ENCODE measurements at places on chromosomes 12 and 14.

GRCh38 chr14:24367514-24368211 lies at the start of gene NFATC4:
NFATC4 (plus strand) TSS chr14:24368184; CDS start chr14:24368341, 157 bp downstream.
- no peak for DNase-seq

DNA sequence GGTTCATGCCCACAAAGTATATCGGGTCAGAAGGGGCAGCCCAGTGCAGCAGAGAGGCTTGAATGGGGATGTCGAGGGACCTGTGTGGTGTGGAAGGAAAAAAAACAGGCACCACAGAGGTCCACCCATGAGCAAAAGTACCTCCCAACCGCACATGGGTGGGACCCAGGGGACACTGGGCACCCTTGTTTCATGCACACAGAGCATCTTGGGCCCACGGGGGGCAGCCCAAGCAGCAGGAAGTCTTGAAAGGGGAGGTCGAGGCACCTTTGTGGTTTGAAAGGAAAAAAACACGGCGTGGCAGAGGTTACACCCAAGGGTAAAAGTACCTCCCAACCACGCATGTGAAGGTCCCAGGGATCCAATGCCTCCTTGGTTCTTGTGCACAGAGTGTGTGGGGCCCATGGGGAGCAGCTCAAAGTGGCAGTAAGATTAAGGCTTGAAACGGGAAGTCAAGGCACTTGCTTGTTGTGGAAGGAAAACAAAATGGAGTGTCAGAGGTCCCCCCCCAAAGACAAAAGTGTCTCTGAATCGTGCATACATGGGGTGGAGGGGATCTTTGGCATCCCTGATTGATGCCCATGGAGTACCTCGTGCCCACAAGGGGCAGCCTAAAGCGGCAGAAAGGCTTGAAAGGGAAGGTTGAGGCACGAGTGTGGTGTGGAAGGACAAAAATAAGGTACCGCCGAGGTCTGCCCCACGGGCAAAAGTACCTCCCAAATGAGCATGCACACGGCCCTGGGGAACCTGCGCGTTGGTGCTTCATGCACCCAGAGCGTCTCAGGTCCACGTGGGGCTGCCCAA lies 575.5 kb downstream of the ALG10 start:
- no peak for DNase-seq

DNA sequence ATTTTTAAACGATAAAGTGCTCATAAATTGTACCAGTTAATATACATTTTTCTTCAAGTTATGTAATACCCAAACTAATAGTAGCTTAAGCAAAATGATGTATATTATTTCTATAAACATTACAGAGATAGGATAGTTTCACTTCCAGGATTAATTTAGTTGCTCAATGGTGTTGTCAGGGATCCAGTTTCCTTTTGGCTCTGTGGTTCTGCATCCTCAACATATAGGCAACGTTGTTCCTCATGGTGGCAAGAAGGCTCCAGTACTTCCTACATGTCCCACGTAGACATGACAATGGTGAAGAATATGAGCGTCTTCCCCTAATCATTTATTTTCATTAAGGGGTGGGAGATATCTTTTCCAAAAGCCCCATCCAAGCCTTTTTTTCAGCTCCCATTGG lies 60.7 kb upstream of the DCD start:
- no peak for DNase-seq

DNA sequence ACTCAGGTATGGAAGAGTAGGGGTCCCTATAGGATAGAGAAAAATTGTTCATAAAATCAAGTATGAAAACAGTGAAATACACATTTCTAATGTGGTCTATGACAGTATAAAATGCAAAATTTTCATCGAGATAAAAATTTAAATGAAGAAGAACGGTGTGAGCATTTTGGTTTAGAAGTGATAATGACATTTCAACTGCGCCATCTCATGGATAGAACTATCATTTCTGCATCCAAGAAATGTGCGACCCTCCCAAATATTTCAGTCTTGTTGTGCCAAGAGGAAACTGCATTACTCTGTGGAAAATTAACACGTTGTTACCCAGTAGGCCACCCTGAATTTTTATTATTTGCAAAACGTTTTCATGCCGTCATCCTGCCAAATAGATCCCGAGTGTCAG lies 108.8 kb downstream of the CRACR2A start:
- no peak for DNase-seq

- no peak for DNase-seq
Observed at GRCh38 chr12:58860056-58860787, 60.1 kb downstream of the LRIG3 start.

DNA sequence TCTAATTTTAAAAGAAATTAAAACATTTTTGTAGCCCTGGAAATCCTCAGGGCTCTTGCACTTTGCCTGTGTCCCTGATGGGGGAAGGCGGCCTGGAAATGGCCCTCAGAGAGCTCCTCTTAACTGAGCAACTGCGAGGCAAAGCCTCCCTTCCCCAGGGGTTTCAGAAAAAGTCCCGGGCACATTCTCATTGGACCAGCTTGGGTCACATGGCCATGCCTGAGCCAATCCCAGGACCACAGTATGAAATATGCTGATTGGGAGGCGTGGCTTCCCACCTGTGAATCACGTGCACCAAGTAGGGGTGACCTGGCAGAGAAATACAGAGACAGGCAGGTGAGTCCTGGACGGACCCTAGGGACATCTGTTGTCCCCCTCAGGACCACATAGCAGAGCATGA lies 90.4 kb upstream of the SFSWAP start:
- DNase-seq, result no peak

- no peak for DNase-seq
Observed at GRCh38 chr14:104201063-104201462, 62.7 kb downstream of the KIF26A start.

DNA sequence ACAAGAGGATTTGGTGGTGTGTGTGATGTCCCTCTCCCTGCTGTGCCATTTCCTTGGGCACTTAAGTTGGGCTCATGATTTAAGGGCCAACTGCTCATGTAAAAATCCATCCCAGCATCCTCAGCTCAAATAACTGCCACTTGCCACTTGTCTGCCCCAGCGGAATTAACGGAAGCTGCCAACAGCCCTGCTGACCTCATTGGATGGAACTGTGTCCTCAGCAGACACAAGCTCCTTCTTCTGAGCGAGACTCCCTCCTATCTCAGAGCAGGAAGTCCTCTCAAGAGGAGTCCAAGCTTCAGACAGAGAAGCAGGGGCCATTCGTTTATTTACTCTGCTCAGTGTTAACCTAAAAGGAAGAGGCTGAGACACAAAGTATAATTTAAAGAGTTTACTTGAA lies 29.6 kb upstream of the PRMT8 start:
- no peak for DNase-seq

DNA sequence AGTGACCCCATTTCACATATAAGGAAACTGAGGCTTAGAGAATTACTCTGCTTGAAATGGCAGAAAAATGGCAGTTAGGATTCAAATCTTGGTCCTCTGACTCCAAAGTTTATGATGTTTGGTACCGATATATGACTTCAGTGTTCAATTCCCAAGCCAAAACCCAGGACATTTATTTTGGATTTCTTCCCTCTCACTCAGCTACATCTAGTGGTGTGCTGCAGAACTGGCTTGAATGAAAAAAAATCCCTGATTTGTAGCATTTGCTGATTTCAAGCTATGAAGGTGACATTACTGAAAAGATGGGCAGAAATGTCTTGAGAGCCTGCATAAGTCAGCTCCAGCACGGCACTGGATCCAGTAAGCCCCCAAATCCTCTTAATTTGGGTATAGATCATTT lies 106.4 kb downstream of the EFCAB11 start:
- no peak for DNase-seq

DNA sequence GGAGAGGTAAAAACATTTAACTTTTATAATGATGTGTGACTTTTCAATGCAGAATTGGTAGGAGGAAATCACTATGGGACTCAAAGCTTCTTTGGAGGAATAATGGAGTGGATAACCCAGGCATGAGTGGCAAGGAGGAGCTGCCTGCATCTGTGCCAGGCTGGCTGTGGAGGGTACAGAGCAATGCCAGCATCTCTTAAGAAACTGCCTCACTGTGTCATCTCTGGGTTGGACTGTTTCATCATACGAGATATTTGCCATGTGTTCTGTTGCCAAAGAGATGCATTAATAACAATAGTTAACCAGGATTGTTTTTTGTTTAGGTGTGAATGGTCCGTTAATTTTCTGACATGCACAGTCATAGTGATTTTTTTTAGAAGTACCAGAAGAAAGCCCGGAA lies 183.7 kb upstream of the NTF3 start:
- DNase-seq, result no peak

GRCh38 chr14:21912367-21912766 lies 238.7 kb upstream of the OR4E1 start:
- no peak for DNase-seq

GRCh38 chr12:124916374-124917134 lies 2.1 kb upstream of the UBC start:
- peak; percentile 78 for DNase-seq

DNA sequence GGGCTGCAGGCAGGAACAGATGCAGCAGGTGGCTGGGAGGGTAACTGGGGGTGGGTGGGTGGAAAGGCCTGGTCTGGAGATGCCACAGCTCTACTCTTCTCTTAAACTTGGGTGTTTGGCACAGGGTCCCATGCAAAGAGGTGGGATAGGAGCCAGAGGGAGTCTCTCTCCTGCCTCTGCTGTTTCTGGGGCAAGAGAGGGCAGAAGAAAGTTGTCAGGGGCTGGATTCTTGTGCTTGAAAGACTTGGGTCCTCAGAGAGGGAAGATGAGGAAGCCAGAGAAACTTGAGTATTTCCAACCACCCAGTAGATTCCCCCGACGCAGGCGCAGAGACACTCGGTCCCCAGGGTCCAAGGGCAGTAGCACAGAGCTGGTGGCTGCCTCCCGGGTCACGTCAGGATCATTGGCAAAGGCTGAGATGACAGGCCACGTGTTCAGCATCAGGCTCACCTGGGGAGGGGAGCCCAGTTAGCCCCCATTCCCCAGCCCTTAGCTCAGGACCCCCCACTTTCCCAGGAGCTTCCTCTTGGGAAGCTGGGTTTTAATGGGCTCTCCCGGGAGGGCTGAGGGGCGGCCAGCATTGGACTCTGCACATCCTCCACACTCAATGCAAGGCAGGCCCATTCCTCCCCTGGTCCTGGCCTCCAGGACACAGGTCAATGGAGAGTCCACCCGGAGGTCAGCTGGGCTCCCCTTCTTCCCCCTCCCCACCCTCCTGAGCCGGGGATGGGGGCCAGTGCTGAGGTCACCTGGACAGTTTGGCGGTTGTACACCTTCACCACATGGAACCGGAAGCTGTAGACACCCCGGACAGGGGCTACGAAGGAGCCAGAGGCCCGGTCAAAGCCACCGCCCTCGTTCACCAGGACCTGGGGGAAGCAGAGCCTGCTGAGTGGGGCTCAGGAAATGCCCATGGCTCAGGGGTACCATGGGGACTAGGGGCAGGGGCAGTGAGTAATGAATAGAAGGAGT lies 1.6 kb downstream of the CBLN3 start:
- no peak for DNase-seq

- DNase-seq, result no peak
Observed at GRCh38 chr14:67480011-67480410, 8.5 kb downstream of the TMEM229B start.

- DNase-seq, result peak; percentile 84
Observed at GRCh38 chr12:67698672-67699581, 50.4 kb downstream of the DYRK2 start.

- DNase-seq, result no peak
Observed at GRCh38 chr12:124660851-124661250, 93.4 kb upstream of the NCOR2 start.

GRCh38 chr14:24613747-24614146 lies 4.3 kb upstream of the GZMH start:
- DNase-seq, result no peak

DNA sequence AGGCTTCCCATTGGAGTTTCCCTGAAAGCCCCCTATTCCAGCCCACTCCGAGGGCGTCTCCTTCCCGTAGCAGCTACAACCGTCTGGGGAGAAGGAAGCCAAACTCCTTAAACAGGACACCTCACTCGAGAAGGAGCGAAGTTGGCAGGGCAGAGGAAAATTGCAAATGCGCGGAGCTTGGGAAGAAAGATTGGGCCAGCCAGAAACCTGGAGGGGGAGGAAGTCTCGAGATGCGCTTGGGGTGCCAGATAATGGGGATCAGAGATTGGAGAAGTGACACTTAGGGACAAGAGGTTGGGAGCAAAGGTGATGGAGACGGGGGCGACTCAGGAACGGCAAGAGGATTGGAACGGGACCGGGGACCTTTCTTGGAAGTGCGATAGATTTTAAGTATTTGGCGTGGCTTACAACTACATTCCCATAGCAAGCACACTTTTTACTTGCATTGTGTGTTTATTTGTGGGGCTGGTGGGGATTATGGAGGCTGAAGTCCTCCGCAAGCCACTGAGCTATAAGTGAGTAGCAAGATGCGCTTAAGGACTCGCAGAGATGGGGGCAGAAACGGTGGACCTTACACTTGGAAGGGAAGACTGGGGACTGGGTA lies 926 bp downstream of the HRK start:
- DNase-seq, result no peak

DNA sequence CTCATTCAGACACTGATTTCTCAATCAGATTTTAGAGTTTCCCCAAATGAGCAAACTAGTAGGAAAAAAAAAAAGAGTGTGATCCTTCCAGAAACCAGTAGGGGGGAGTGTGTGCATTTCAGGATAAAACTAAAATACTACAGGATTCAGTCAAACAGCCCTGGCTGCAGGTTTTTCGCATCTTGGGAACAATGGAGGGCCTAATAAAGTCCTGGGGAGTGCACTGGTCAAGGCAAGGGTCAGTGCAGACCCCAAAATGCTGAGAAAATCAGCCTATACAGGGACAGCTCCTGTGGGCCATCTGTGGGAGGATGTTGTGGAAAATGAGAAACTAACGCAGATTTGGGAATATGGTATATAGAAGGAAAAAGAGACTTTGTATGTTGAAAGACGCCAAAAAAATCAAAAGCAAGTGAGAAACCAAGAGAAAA lies 22.2 kb upstream of the ABCD4 start:
- no peak for DNase-seq

GRCh38 chr12:32451816-32452215 lies 52.5 kb downstream of the FGD4 start:
- no peak for DNase-seq

- DNase-seq, result no peak
Observed at GRCh38 chr12:2120982-2121758, 68.4 kb downstream of the CACNA1C start.

DNA sequence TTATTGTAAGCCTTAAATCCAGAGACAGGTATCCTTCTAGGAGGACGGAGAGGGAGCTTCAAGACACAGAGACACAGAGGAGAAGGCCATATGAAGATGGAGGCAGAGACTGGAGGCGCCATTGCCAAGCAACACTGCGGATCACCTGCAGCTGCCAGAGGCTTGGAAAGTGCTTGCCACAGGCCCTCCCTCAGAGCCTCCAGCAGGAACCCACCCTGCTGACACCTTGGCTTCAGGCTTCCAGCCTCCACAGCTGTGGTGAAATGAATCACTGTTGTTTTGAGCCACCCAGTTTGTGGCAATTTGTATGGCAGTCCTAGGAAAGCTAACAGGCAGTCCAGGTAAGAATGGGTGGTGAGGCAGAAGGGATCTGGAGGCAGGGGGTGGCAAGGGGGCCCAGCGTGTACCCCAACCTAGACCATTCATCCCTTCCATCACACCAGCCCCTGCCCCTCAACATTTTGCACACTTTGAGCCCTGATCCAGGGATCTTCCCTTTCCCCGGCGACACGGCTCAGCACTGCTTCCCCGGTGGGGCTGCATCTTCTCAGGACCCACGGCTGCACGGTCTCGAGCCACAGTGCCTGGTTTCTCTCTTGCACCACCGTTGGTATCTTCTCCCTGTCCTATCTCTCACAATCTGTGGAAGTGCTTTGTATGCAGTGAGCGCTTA lies 22.3 kb upstream of the BCDIN3D start:
- no peak for DNase-seq
